ENCODE measurements at places on chromosomes 1 and 21.
A peak's percentile ranks its signal among the peaks of the same experiment; 100 is the strongest.

DNA sequence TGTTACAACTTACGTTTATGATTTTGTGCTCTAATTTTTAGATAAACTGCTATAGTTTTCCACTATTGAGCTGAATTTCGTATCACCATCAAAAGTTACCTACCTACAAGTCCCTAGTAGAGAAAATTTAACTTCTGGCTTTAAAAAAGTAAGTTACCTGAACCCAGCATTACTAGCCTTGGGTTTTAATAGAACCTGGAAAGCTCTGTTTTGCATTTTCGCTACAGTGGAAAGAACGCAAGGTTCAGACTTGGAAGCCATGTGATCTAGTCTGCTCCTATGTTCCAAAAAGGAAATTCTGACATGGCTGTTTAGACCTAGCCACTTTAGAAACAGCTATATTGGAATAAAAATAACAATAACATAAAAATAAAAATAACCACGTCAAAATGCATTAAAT is 110.5 kb downstream of the SLC45A1 start:
- DNase-seq, result no peak

GRCh38 chr1:145918992-145919939 is 749 bp upstream of the PEX11B start:
- DNase-seq, result peak; percentile 36

DNA sequence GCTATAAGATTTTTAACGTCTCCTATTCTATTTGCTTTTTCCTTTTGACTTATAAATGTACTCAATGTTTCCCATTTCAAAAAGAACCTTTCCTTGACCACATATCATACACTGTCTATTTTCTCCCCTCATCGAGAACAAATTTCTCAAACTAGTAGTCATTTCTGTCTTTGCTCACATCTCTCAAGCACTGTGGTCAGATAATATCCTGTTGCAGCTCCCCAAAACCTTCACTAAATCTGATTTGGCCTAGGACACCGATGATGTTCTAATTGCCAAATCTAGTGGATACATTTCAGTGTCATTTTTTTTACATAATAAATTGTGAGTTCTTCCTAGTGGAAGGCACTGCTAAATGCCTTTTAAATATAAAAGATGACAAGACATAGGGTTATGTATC is 19.4 kb downstream of the CXADR start:
- no peak for DNase-seq

GRCh38 chr1:234610061-234610665 is at the start of gene IRF2BP2:
Gene IRF2BP2 (minus strand): TSS chr1:234610178. CDS start chr1:234609494, 684 bp downstream.
- DNase-seq, result peak; percentile 48

- DNase-seq, result no peak
Observed at GRCh38 chr21:45599146-45599581, 44.4 kb upstream of the PCBP3 start.

- DNase-seq, result no peak
Observed at GRCh38 chr21:32413697-32414578, 1.4 kb downstream of the EVA1C start.

- no peak for DNase-seq
Observed at GRCh38 chr1:77218477-77219165, 609 bp downstream of the PIGK start.

DNA sequence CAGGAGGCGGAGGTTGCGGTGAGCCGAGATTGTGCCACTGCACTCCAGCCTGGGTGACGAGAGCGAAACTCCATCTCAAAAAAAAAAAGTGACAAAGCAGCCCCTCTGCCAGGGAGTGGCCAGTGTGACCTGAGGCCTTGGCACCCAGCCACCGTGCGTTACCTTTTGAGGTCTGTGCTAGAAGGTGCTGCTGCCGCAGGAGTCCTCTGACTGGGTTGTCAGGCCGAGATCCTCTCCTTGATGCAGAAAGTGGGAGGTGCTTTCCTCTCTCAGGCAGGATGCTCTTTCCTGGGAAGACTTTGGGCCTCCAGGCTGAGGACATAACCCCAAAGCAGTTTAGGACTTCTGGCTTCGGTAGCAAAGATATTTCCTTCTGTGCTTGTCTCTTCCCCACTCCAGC is 280.5 kb upstream of the VAMP3 start:
- DNase-seq, result no peak

DNA sequence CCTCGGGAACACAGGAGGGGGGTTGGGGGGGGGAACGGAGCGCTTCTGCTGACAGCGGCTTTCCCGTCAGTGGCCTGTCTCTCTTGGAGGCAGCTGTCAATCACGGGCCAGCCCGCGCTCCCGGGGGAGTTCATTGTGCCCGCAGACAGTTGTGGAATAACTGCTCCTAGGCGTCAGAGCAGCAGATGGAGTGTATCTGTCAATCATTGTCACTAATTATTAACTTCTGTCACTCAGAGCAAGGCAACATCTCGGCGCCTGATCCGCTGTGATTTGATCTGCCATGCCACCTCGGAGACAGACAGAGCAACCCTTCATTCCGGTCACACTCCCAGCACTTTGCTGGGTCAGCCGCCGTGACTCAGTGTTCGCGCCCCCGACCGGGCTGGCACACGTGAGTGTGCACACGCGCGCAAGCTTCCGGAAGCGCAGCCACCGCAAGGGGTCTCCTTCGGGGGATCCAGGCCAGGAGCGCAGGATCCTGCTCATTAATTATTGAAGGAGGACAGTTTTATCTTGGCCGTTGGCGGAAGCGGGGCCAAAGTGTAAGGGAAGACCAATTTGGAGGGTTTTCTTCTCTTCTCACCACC is 75.8 kb downstream of the RRAGC start:
- DNase-seq, result no peak

- no peak for DNase-seq
Observed at GRCh38 chr1:94068999-94069918, 51.7 kb downstream of the ABCA4 start.

DNA sequence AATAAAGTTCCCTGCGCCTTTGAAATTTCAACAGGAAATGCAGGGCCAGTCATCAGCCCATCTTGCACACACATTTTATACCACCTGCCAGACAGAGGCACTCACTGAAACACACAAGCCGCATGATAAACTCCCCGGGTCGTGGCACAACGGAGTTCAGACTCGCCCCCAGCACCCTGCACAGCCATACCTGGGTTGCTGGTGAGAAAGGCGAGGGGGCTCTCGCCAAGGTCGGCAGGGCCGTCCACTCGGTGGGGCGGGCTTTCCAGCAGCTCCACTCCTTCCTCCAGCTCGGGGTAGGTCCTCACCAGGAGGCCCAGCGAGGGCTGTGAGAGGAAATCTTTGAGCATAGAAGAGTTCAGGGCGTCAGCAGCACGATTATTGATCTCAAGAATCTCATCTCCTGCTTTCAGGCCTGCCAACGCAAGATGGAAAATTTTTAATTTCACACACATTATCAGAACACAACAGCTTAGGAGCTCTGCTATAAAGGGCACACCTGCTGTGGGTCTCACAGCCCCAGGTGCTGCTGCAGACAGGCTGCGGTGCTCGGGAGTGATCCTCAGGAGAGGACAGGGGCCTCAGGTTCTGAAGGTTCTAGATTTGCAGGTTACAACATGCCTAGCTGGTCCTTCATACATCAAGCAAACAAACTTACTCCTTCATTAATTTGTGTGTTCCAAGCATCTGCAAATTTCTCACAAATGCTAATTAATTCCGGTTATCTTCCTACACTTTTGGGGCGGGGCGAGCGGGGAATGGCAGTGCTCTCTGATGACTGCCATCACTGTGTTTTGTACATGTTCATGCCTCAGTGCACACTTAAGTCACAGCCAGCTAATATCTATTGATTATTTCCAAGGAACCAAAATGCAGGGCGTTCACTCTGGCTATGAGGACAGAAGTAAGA is 144.2 kb upstream of the KRTAP19-8 start:
- no peak for DNase-seq
